B cell (primary cell): ENCODE measurements at places on chromosomes 3 and 15.

- DNase-seq: no peak
Measured at GRCh38 chr3:4959180-4959579, 20.1 kb upstream of the BHLHE40 start.

GRCh38 chr3:160780245-160780644, 24.2 kb downstream of the PPM1L start:
- DNase-seq: peak; percentile 10

GRCh38 chr15:42065468-42065867, 28.9 kb downstream of the PLA2G4D start:
- DNase-seq: no peak

DNA sequence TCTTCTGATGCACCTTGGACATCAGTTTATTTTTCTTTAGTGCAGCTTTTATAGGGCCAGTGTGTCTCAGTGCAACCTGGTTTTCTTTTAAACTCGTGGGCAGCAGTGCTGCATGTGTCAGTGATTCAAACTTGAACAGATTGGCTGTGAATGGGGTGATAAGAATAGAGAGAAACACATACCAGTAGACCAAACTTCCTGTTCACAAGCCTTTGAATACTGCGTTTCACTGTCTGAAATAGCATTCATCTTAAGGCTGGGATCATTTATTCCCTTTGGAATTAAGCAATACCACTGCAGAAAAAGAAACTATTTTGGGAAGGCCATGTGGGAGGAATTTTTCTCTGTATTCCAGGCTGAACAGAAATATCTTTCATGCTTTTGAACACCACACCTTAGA, 51.7 kb downstream of the PHLDB2 start:
- no peak for DNase-seq

DNA sequence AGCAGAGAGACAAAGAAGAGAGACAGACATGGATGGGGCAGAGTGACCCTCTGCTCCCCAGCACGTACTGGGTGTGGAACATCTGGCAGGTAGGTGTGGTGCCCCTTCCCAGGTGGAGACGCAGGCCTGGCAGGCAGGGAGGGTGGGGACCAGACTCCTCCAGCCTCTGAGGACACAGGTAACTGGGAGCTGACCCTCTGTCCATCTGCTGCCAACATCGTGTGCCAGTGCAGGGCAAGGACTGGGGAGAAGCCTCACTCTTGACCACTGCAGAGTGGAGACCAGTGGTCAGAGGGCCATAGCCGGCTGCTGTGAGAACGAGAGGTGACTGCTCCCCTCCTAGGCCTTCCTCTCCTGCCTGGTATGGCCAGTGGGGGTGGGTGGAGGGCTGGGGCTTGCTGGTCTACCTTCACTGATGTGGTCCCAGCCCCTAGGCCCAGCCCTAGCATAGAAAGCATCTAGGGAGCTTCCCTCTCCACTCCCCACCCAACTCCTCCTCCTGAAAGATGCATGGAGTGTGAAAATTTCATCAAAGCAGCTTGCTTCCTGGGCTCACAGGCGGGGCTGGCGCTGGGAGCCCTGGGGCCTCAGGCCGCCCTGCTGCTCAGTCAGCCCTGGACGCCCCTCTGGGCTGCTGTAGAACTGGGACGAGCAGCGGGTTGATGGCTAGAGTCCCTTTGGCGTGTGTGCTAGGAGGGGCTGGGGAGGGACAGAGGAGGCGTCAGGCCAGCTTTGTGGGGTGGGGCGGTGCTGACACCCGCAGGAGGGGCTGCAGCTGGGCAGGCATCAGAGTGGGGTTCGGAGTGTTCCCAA, 90.3 kb downstream of the PLXNA1 start:
- no peak for DNase-seq

DNA sequence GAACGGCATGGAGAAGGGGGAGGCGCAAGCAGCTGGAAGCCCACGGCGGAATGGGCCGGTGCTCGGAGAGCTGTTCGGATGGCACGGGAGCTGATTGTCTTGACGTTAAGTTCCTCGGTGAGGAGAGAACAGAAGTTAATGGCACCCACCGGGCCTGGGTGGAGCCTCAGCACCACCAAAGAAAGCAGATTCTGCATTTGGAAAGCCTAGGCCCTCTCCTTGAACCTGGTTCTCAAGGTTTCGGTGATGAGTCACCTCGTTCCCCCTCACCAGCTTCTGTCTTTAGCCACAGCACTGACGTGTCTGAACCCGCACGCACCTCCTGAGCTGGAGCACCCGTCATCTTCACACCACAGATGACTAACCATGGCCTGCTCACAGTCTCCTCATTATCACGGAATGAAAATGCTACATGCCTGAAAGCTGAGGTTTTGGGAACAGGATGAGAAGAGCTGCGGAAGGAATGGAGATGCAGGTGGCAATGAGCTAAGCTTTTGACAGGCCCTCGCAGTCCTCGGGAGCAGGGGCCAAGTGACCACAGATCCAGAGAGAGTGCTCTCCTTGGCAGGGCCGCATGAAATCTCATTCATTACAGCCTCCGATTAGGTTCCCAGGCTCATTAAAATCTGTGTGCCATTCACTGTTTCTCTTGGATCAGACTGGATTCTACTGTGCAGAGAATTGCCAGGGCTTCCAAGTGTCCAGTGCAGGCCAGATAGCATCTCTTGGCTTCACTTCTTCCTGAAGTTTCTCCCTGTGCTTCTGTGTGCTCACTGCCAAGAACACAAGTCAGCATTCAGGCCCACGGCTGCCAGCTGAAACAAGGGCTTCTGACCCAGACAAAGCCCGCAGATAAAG, 96.3 kb upstream of the DLG1 start:
- DNase-seq: no peak

GRCh38 chr15:78444255-78444654, 6.2 kb downstream of the IREB2 start:
- DNase-seq: no peak

- no peak for DNase-seq
Measured at GRCh38 chr3:127816783-127817405, 5.4 kb downstream of the MGLL start.

DNA sequence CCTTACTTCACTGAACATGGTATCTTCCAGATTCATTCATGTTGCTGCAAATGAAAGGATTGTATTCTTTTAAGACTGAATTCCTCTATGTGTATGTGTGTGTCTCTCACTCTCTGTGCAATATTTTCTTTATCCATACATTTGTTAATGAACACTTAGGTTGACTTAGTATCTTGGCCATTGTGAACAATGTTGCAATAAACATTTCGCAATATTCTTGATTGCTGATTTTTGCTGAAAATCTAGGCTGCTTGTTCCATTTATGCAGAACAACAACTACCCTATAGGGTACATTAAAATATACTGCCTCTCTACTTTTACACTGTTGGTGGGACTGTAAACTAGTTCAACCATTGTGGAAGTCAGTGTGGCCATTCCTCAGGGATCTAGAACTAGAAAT, 732.4 kb downstream of the CADM2 start:
- no peak for DNase-seq

GRCh38 chr3:127712461-127712860, 39.7 kb downstream of the ABTB1 start:
- no peak for DNase-seq

DNA sequence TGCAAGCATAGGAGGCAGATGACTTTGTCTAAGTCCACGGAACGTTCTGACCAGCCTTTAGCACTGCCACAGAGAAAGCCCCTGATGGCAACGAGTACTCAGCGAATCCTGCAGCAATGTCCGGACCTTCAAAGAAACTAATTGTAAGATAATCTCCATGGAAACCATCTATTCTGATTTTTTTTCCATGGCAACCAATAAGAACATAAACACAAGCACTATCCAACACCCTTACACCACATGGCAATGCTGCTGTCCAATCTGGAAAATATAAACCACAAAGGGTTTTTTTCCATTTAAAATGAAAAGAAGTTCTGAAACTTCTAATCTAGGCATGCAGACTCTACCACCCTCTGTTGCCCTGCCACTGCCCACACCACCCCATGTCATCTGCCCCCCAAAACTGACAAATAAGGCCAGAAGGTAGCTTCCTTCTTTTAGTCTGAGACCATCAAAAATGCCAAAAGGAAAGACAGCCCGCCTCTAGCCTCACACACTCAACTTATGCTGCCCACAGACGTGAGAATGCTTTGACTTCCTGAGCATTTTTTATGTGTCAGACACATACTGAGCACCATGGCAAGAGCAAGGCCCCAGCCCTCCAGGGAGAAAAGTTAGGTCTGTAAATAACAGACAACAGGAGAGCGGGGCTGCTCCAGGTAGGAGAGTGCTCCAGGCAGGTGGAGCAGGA, 44.5 kb downstream of the POC1A start:
- DNase-seq: no peak

DNA sequence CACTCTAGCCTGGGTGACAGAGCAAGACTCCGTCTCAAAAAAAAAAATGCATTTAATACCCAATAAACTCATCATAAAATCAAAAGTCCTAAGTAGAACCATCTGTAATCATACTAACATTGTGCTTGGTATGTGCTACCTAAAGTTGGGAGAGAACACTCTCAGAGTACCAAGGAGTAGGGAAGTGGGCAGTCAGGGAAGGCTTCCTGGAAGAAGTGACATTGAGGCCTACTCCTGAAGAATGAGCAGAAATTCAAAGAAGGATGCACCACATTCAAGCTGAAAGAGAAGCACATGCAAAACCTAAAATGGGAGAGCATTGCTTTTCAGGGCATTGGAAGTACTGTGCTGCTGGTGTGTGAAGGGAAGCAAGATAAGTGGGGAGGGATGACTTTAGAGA, 54.1 kb downstream of the TLE3 start:
- DNase-seq: no peak

GRCh38 chr15:25427861-25428260, 11.0 kb downstream of the UBE3A start:
- no peak for DNase-seq

GRCh38 chr15:78937132-78937739, 7.6 kb downstream of the CTSH start:
- no peak for DNase-seq

GRCh38 chr3:94070341-94070911, 7.6 kb downstream of the NSUN3 start:
- DNase-seq: no peak

DNA sequence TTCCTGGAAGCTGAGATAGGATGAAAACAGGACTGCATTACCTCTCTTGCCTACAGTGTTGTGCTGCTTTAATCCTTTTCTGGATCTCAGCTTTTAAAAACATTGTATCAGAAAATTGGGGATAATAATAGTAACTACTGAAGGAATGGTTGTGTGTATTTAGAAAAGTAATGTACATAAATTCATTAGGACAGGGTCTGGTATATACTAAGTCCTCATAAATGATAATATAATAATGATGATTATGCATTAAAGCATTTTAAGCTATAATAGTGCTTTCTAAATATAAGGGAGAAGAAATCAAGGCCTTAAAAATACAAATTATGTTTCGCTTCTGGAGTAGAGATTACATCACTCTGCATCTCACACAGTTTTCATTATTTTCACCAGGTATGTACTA, 530.1 kb downstream of the ZNF385D start:
- no peak for DNase-seq

- no peak for DNase-seq
Measured at GRCh38 chr3:74661672-74662071, 47.2 kb upstream of the CNTN3 start.

DNA sequence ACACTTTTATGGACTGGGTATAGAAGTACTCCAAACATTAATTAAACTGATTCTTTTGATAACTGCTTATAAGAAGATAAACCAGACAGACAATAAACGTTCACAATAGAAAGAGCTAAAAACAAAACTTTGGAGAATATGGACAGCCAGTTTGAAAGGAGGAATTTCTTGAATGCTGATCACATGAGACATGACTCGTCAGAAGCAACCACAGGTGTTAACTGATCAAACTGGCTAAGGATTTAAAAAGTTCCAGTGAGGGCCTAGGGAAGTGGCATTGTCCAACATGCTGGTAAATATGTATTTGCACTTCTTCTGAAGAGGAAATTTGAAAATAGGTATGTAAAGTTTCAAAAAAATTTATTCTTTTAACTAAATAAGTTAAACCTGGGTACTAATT, 29.4 kb upstream of the AP3B2 start:
- DNase-seq: no peak

GRCh38 chr3:194282436-194283122, 68.5 kb downstream of the CPN2 start:
- DNase-seq: no peak

DNA sequence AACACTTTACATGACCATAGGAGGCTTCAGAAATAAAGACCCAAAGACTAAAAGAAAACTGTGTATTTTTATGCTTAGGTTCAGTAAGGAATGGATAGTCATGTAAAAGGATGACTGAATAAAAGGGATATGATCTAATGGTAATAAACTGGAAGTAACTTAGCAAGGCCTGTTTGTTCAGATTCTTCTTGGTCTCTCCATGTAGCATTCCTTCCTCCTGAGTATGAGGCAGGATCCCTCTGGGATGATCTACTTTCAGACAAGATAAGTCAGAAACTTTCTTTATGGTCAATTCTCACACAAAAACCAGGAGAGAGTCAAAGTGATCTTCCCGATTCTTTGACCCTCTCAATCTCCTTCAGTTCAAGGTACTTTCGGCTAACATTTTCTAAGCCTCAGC, 340.8 kb upstream of the DCBLD2 start:
- no peak for DNase-seq

- no peak for DNase-seq
Measured at GRCh38 chr3:120775411-120775810, 32.9 kb downstream of the GTF2E1 start.

DNA sequence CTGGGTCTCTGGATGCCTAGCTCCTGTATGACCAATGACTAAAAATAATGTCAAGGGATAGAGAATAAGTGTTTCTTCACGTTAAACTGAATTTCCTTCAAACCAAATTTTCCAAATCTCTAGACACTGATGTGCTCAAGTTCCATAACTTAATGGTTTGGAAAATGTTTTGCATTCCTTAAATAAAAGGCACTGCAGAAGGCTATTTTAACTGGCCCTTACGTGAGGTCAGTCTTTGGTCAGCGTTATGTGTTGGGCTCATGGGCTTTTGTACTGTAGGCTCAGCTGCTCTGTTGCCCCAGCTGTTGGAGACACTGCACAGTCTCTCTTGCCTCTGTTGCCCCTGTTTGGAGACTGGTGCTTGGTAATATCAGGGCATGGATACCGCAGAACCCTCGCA, 188.5 kb downstream of the TPRG1 start:
- DNase-seq: no peak

GRCh38 chr15:92121047-92121446, 267.5 kb downstream of the SLCO3A1 start:
- DNase-seq: no peak

GRCh38 chr15:68640791-68641331, 62.1 kb downstream of the CORO2B start:
- DNase-seq: no peak

DNA sequence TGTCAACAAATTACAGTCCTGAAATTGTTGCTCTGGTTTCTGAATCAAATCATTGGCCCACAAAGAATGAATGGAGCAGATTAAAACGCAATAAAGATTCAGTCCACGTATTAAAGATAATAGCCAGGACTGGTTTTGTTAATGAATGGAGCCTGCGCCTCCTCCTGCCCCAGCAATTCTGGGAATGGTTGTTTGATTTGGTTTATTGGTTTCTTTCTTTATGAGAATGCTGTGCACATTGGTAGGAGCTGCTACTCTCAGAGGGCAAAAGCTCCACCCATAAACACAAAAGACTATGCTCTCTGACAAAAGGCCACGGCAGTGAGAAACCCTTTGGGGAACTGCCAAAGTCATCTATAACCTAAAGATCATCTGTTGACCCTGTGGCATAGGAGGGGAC, 261.1 kb downstream of the ABHD5 start:
- DNase-seq: no peak

GRCh38 chr15:68986322-68986721, 28.2 kb upstream of the NOX5 start:
- no peak for DNase-seq
